Neural progenitor cell (in vitro differentiated cells): ENCODE measurements at places on chromosomes 12 and 14. TPM values are rescaled to one million over a fixed set of nuclear protein-coding genes. Genes with fewer than 3 reads are reported as not detected.
A peak's percentile ranks its signal among the peaks of the same experiment; 100 is the strongest.

SLCO1B1 gene
- total RNA-seq, result not detected in 2 replicates

DNA sequence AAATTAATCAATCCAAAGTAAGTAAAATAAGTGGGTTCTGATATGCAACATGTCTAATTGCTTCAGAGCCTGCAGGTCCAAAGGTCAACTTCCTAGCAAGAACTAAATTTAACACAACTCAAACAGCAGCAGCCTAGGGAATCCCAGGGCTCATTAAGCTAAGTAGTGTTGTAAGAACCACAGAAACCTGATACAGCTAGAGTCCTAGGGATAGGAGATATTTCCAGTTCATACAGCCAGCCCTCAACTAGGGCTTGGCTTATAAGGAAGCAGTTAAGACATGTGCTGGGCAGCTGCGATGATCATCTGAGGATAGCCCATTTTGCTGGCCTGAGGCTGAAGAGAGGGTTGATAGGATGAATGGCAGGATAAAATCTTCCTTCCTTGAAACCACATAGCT lies at the start of gene OR4Q3:
TSS of gene OR4Q3 (plus strand) at position 316 of the 400 bp plus-strand sequence.
- DNase-seq, result no peak
- no peak within 1 kb of the TSS for H3K27ac ChIP-seq
- H3K36me3 ChIP-seq, result peaks cover 10% of the 10 kb centered on the region
- no peaks in the 10 kb centered on the region for H3K27me3 ChIP-seq
- H3K4me3 ChIP-seq, result no peak within 1 kb of the TSS

- no peak for DNase-seq
- no peaks in the 10 kb centered on the region for H3K27me3 ChIP-seq
- no peak overlapping the region for H3K27ac ChIP-seq
Measured at GRCh38 chr14:63438065-63438757, 105.0 kb downstream of the PPP2R5E start.

- no peak overlapping the region for H3K27ac ChIP-seq
- DNase-seq, result no peak
- no peak overlapping the region for H3K4me3 ChIP-seq
- H3K36me3 ChIP-seq, result no peaks in the 10 kb centered on the region
- no peaks in the 10 kb centered on the region for H3K27me3 ChIP-seq
Measured at GRCh38 chr14:104171895-104172294, 33.5 kb downstream of the KIF26A start.

DNA sequence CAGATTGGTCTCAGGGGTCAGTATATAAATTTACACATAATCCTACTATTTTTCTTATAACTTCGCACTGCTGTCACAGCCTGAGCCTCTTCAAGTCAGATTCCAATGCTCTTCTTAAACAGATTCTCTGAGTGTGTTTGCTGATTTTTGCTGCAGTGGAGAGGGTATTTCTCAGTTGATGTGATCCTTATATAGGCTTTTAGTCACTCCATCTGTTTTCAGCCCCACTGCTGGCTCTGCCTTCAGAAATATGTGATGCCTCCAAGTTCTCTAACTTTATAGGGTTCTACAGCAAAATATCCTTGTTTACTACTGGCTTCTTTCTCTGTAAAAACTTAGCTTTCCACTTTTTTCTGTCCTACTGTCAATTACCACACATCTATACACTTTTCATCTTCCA lies 702.7 kb downstream of the NRXN3 start:
- no peak for DNase-seq
- H3K36me3 ChIP-seq, result no peaks in the 10 kb centered on the region

GRCh38 chr14:101466456-101467180 lies 94.7 kb upstream of the DIO3 start:
- H3K36me3 ChIP-seq, result no peaks in the 10 kb centered on the region
- H3K4me1 ChIP-seq, result no peaks in the 10 kb centered on the region
- peaks cover 34% of the 10 kb centered on the region for H3K27me3 ChIP-seq
- H3K4me3 ChIP-seq, result no peak overlapping the region

- no peaks in the 10 kb centered on the region for H3K36me3 ChIP-seq
- no peak overlapping the region for H3K4me3 ChIP-seq
- H3K4me1 ChIP-seq, result no peaks in the 10 kb centered on the region
- H3K27me3 ChIP-seq, result no peaks in the 10 kb centered on the region
- H3K27ac ChIP-seq, result no peak overlapping the region
Measured at GRCh38 chr14:70108419-70108818, 80.3 kb downstream of the SLC8A3 start.

OTUB2 gene
- 6.8 and 9.6 TPM in 2 replicates for total RNA-seq

ATXN3 gene
- 39.7 and 76.6 TPM in 2 replicates for total RNA-seq

GRCh38 chr14:23431486-23431885 lies 4.0 kb downstream of the MYH7 start:
- no peak for DNase-seq
- no peak overlapping the region for H3K4me3 ChIP-seq
- no peaks in the 10 kb centered on the region for H3K36me3 ChIP-seq
- peaks cover 27% of the 10 kb centered on the region for H3K4me1 ChIP-seq
- no peaks in the 10 kb centered on the region for H3K27me3 ChIP-seq

DNA sequence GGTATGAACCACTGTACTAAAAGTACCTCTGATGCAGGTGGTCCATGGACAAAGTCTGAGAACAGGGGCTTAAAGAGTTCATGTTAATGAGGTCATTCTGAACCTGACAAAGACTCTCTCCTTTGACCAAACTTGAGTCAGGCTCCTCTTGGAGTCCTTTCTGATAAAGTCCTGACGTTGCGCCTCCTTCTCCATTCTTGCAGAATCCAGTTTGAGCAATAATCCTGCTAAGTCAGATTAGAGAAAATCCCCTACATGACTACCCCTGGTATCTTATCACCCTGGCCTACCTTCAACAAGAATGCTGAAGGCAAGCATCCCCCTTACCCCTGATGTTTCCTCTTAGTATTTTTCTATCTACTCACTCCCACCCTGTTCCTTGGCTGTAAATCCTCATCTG lies 46.0 kb upstream of the ISM2 start:
- H3K36me3 ChIP-seq, result no peaks in the 10 kb centered on the region
- H3K4me1 ChIP-seq, result peaks cover 9% of the 10 kb centered on the region
- no peak overlapping the region for H3K27ac ChIP-seq
- no peak for DNase-seq
- no peaks in the 10 kb centered on the region for H3K27me3 ChIP-seq
- no peak overlapping the region for H3K4me3 ChIP-seq

CDC42BPB gene
- 48.2 and 78.7 TPM in 2 replicates for total RNA-seq

DNA sequence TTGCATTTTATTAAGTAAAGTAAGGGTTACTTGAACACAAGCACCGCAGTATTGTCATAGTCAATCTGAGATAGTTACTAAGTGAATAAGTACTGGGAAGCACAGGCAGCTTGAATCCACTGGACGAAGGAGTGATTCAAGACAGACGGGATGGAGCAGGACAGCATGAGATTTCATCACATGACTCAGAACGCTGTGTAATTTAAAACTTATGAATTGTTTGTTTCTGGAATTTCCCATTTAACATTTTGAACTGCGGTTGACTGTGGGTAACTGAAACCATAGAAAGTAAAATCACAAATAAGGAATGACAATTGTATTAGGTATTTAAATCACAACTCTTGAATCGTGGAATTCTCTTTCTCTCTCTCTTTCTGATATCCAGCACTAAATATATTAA lies 1630.4 kb upstream of the SEL1L start:
- H3K4me1 ChIP-seq, result no peaks in the 10 kb centered on the region
- no peak overlapping the region for H3K4me3 ChIP-seq
- no peak overlapping the region for H3K27ac ChIP-seq
- no peaks in the 10 kb centered on the region for H3K27me3 ChIP-seq
- DNase-seq, result no peak

RPL10L gene
- total RNA-seq, result not detected in 2 replicates

- H3K27me3 ChIP-seq, result no peaks in the 10 kb centered on the region
- peak overlapping the region; percentile 86 for H3K27ac ChIP-seq
- H3K4me3 ChIP-seq, result no peak overlapping the region
Measured at GRCh38 chr14:104665657-104666522, 23.5 kb upstream of the INF2 start.

DNA sequence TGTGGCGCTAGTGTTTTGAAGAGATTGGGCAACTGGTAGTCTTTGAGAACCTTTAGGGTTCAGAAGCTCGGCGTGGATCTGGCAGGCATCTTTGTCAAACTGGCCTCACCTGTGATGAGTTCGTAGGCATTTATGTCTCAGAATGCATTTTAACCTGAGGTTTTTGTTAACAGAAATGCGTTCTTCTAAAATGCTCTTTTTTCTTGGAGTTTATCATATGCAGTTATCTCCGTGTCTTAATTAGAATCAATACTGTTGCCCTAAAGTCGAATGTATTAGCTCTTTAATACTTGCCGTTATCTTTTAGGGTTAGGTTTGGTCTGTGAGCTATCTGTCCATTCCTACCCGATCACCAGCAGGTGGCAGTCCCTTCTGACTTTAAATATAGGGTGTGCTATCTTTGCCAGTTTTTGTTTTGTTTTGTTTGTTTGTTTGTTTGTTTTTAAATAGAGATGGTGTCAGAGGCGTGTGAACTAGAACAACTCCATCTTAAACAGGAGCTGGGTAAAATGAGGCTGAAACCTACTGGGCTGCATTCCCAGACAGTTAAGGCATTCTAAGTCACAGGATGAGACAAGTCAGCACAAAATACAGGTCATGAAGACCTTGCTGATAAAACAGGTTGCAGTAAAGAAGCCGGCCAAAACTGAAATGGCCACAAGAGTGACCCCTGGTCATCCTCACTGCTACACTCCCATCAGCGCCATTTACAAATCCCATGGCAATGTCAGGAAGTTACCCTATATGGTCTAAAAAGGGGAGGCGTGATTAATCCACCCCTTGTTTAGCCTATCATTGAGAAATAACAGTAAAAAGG lies 1.4 kb downstream of the ATF1 start:
- H3K36me3 ChIP-seq, result no peaks in the 10 kb centered on the region
- H3K4me1 ChIP-seq, result peaks cover 7% of the 10 kb centered on the region
- H3K27ac ChIP-seq, result no peak overlapping the region
- H3K4me3 ChIP-seq, result peak overlapping the region; percentile 77

DNA sequence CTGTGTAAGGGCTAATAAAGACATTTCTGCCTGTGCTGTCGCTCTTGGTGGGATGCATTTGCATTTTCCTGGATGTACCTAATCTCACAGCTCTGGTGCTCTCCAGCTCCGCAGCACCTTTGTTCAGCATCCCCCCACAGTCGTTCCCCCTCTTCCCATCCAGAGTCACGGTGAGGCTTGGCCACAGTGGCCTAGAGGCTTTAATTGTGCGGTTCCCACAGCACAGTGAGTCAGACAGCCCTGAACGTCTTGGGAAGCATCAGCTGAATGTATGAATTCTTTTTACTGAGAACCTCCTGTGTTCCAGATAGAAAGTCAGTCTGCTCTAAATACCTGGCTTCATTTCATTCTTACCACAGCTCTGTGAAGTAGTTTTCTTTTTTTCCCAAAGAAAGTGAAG lies 28.7 kb downstream of the MLXIP start:
- H3K27ac ChIP-seq, result no peak overlapping the region
- H3K27me3 ChIP-seq, result no peaks in the 10 kb centered on the region
- no peak overlapping the region for H3K4me3 ChIP-seq

TRAF3 gene
- 15.7 and 18.1 TPM in 2 replicates for total RNA-seq

- no peaks in the 10 kb centered on the region for H3K4me1 ChIP-seq
- DNase-seq, result no peak
- H3K27ac ChIP-seq, result no peak overlapping the region
- peaks cover 4% of the 10 kb centered on the region for H3K36me3 ChIP-seq
Measured at GRCh38 chr12:29517264-29517663, 19.8 kb upstream of the OVCH1 start.

DNA sequence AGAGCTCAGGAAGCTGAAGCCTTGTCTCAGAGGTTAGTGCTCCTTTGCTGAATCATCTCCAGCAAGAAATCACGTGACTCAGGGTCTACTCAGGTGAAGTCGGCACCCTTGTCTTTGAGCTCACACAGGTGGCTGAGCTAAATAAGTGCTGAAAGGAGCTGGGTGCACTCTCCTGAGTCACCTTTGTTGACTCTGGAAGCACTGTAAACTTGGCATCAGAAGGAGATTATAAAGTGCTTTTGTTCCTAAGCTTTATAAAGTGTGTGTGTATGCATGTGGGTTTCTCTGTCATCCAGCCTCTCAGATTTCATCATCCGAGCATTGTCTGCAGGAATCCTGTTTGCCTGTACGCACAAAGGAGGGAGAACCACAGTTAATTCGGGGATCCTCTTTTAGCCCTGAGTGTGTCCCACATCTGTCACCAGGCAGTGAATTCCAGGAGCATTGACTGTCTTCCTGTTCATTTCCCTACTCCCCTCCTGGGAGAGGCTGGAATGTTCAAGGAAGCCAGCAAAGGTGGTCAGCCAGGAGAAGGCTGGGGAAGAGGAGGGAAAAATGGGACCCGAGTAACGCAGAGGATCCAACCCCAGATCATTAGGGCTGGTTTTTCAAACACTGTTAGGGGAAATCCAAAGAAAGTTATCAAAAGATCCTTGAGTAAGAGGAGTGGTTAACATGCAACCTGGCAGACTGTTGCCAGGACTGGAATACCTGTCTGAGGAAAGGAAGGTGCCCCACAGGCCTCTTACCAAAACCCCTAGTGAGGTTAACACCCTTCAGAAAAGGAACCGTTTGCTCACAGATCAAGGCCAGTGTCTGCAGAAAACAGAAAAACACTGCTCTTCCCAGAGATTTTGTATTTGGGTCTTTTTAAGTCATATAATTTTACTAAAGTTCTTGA lies 157.5 kb upstream of the HIF1A start:
- H3K27ac ChIP-seq, result no peak overlapping the region
- peak; percentile 54 for DNase-seq
- no peaks in the 10 kb centered on the region for H3K36me3 ChIP-seq
- H3K4me1 ChIP-seq, result peaks cover 10% of the 10 kb centered on the region
